ENCODE measurements at places on chromosomes 11 and 22.

DNA sequence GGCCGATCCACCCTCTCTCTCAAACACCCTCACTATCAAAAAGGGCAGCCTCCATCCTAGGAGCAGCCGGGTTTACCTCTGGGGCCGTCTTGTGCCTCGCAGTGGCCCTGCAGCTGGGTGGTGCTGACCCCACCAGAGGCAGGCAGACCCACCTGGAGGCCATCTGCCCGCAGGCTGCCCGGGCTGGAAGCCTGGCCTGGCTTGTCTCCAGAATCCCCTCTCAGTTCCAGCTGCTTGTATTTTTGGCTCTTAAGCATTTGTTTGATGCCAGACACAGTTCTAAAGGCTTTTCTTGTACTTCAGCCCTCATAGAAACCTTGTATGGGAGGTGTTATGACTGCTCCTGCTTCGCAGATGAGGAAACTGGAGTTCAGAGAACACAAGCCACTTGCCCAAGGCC lies 4.2 kb upstream of the NFAM1 start:
- no peak for DNase-seq

GRCh38 chr11:126791446-126791845 lies 209.1 kb downstream of the KIRREL3 start:
- peak; percentile 50 for DNase-seq

GRCh38 chr11:46160100-46160499 lies 38.8 kb upstream of the PHF21A start:
- DNase-seq, result no peak

DNA sequence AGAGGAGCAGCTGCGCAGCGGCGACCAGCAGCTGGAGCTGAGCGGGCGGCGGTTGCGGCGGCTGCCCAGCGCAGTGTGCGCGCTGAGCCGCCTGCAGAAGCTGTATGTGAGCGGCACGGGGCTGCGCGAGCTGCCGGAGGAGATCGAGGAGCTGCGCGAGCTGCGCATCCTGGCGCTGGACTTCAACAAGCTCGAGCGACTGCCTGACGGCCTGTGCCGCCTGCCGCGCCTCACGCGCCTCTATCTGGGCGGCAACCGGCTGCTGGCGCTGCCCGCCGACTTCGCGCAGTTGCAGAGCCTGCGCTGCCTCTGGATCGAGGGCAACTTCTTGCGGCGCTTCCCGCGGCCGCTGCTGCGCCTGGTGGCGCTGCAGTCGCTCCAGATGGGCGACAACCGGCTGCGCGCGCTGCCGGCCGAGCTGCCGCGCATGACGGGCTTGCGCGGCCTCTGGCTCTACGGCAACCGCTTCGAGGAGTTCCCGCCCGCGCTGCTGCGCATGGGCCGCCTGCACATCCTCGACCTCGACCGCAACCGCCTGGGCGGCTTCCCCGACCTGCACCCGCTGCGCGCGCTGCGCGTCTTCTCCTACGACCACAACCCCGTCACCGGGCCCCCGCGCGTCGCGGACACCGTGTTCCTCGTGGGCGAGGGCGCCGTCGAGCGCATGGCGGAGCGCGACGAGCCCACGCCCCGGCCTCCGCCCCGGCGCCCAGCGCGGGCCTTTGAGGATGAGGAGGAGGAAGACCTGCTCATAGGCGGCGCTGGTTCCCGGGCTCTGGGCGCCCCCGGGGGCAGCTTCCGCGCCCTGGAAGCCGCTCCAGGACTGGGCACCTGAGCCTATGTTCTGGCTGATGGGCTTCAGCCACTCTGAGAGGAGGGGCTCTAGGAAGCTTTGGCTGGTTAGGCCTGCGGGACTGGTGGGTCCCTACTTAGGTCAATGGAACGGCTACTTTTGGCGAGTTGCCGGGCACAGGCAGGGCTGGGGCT lies 787 bp downstream of the LRRC10B start:
- DNase-seq, result peak; percentile 94

- no peak for DNase-seq
Measured at GRCh38 chr11:78061921-78062311, 1.7 kb upstream of the THRSP start.

GRCh38 chr11:101617735-101618332 lies 34.0 kb upstream of the TRPC6 start:
- no peak for DNase-seq

DNA sequence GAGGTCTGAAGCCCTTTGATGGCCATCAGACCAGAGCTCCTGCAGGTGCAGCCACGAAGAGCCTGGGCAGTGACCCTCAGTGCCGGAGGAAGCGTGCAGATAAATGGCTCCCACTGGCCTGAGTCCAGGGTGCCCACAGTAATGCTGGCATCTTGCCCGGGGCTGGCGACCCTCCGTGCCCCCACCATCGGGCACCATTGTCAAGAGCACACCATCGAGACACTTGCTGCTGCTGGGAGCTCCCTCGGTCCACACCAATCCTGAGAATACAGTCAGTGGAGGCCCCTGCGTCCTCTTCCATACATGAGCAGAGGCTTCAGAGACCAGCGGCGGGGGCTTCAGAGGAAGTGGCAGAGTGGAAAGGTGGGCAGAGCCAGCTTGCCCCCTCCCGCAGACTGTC lies 1448.3 kb downstream of the BRD1 start:
- no peak for DNase-seq

GRCh38 chr11:79150966-79151365 lies 289.9 kb downstream of the TENM4 start:
- DNase-seq, result no peak

GRCh38 chr22:28639321-28639720 lies 40.3 kb downstream of the TTC28 start:
- no peak for DNase-seq

- no peak for DNase-seq
Measured at GRCh38 chr11:76805206-76805913, 22.2 kb downstream of the TSKU start.

DNA sequence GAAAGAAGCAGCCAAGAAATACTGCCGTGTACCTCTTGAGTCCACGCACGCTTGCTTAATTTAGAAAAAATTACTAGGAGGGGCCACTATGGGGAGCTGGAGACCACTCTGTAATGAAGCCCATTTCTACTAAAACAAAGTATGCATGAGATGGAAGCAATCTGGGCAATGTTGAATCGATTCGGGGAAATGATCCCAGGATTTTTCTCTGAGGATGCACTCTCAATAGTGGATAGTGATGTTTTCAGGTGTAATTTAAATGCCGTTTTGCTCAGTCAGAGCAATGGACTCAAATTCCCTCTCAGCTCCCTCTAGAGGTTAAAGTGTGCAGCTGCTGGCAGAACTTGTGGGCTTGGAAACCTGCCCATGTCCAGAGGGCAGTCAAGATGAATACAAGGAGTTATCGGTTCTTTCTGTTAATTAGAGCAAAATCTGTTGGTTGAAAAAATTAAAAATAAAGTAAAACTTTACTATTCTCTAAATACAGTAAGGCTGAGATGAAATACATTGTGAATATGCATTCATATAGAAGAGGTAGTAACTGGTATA lies 64.1 kb downstream of the ME3 start:
- DNase-seq, result peak; percentile 51

- no peak for DNase-seq
Measured at GRCh38 chr22:40030758-40031095, 36.0 kb downstream of the FAM83F start.

DNA sequence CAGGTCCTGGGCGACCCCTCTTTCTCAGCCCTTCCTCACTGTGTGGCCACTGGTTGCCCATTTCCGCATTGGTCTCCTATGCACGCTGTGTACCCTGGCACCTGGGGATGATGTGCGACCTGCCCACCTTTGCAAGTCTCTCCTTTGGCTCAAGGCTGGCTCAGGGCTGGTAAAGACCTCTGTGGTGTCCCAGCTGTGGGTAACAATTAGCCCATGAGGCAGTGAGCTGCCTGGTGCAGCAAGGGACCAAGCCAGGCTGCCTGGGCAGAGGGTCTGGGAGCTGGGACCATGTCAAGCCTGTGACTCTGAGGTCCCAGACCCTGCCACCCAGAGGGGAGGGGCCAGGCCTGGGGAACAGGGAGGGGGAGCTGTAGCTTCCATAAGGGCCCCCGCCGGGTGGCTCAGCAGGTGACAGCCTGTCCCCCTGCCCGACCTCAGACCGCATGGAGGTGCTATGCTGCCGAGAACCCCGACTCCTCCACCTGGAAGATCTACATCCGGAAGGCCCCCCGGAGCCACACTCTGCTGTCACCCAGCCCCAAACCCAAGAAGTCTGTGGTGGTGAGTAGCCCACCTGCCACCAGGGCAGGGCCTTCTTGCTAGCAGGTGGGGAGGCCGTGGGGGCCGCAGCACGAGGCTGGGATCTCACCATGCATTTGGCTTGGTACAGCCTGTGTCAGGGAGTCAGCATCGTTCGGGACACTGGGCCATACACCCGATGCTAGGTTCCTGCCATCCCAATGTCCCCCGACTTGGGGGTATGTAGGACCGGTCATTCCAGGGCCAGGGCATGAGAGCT lies 112.5 kb downstream of the KCNQ1OT1 start:
- no peak for DNase-seq

DNA sequence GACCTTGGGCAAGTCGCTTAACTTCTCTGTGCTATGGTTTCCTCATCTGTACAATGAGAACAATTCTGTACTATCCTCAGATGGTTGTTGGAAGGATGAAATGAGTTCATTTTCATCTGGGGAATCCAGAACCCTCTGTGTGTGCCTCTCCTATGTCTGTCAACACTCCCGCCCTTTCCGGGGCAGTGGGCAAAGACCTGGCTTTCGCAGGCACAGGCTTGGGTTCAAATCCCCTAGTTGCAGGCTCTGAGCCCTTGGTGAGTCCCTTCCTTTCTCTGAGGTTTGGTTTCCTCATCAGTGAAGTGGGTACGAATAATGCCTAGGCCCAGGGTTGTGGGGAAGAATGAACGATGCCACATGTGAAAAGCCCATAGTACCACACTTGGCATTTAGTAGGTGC lies 6.0 kb downstream of the PNPLA5 start:
- no peak for DNase-seq

- DNase-seq, result no peak
Measured at GRCh38 chr11:9619971-9620370, 43.9 kb upstream of the SWAP70 start.

DNA sequence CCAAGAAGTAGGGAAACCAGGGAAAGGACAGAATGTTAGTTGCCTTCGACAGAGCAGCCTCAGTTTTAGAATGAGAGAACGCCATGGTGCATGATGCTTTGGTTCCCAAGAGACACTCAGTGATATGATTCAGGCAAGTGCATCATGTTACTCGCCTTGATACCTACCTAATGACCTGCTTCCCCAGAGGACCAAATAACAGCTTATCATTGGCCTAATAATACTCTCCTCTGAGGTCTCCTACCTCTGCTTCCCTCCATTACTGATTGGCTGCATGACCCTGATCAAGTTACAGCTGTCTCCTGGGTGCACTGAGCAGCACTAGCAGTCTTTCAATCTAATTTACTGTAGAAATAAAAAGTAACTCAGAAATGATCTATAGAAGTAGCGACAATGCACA lies 979.7 kb upstream of the FAT3 start:
- DNase-seq, result no peak

DNA sequence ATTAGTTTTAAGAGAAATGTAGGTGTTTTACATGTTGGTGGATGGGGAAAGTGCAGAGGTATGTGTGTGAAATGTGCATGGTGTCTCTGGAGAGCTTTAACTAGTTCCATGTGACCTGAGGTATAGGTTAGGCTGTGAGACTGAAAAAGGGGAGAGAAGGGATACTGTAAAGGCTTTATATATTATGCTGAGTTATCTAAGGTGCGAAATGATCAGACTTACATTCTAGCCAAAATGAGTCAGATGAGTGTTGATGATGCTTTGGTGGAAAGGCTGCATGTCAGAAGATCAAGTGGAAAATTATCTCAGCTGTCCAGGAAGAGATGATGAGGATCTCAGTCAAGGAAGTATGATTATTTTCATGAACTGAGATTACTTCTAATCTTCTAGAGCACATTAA lies 15.8 kb downstream of the ACAT1 start:
- no peak for DNase-seq

DNA sequence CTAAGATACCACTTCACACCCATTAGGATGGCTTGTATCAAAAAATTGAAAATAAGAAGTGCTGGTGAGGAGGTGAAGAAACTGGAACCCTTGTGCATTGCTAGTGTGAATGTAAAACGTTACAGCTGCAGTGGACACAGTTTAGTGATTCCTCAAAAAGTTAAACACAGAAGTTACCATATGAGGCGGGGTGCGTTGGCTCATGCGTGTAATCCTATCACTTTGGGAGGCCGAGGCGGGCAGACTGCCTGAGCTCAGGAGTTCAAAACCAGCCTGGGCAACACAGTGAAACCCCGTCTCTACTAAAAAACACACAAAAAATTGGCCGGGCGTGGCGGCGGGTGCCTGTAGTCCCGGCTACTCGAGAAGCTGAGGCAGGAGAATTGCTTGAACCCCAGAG lies 43.5 kb downstream of the SGSM3 start:
- no peak for DNase-seq

DNA sequence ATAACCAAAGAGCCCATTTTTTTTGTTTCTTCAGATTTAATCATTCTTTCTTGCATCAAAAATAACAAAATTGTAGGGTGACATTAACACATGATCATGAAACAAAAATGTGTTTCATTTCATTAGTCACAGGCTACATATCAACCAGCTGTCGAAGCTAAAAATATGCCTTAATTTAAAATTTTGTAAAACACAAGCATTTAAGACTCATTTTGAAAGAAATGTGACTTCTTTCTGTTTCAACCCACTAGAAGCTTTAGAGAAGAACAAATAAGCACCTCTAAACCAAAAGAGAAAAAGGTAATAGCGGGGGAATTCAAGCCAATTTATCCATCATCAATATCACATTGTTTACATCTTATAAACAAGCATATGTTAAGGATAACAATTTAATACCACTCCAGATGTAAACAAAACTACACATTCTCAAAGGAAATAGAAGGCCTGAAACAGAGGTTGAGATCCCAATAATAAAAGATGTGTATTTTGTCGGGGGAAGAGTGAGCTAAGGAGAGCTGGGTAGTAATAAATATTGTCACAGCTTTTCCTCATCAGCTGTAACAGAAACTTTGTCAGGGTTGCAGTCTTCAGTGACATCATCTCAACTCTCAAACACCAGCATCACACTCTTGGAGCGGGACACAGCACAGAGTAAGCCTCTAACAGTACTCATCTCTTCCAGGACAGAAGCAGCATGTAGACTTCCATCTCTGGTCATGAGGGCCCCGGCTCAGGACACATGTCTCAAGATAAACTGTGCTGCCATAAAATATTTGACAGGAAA lies 42.0 kb downstream of the ALG9 start:
- no peak for DNase-seq

DNA sequence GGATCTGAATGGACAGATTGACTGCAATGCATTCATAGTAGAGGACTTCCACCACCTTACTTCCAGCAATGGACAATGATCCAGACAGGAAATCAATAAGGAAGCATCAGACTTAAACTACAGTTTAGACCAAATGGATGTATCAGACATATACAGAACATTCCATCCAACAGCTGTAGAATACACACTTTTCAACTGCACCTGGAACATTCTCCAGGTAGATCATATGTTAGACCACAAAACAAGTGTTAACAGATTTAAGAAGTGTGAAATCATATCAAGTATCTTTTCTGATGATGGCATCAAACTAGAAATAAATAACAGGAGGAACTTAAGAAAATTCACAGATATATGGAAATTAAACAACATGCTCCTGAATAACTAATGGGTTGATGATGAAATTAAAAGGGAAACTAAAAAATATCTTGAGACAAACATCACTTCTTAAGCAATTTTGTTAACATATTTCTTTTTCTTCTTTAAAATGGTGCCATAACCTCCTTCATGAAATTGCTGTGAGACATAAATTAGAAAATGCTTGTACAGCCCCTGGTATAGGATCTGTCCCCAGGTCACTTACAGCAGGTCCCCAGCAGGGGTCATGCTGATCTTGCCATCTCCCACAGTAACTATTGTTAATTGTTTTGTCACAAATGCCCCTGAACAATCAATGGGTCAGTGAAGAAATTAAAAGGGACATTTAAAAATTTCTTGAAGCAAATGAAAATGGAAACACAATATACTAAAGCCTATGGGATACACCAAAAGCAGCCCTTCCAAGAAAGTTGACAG lies 100.0 kb upstream of the OR4B1 start:
- DNase-seq, result peak; percentile 9
